Spleen (tissue), 13 donors: ENCODE measurements at places on chromosomes 3 and 15. TPM values are rescaled to one million over a fixed set of nuclear protein-coding genes. Genes with fewer than 3 reads are reported as not detected.

- H3K27me3 ChIP-seq: no peaks in the 10 kb centered on the region
- no peak for DNase-seq
- H3K27ac ChIP-seq: no peak overlapping the region
- H3K4me1 ChIP-seq: peaks cover 16% of the 10 kb centered on the region
- no peak overlapping the region for H3K4me3 ChIP-seq
- H3K36me3 ChIP-seq: no peaks in the 10 kb centered on the region
Measured at GRCh38 chr3:148957586-148957985, 33.8 kb upstream of the GYG1 start.

DNA sequence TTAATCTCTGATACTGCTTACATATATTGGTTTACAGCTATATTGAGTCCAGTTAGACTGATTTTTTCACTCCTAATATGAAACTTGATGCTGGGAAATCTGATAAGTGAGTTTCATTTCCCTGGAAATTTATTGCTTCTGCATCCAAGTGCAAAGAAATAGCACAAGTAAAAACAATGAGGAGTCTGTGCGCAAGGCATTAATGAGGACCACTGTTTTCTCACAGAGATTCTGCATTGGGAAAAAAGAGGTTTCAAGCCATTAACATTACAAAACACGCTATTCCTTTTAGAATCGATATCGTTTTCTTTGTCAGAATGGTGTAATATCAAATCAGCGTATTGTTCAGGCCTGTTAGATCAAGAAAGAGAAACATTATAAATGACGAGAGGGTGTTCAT is 723.3 kb upstream of the ARRDC4 start:
- no peak for DNase-seq
- H3K4me1 ChIP-seq: no peaks in the 10 kb centered on the region
- H3K36me3 ChIP-seq: no peaks in the 10 kb centered on the region
- H3K27me3 ChIP-seq: no peaks in the 10 kb centered on the region
- H3K4me3 ChIP-seq: no peak overlapping the region

DNA sequence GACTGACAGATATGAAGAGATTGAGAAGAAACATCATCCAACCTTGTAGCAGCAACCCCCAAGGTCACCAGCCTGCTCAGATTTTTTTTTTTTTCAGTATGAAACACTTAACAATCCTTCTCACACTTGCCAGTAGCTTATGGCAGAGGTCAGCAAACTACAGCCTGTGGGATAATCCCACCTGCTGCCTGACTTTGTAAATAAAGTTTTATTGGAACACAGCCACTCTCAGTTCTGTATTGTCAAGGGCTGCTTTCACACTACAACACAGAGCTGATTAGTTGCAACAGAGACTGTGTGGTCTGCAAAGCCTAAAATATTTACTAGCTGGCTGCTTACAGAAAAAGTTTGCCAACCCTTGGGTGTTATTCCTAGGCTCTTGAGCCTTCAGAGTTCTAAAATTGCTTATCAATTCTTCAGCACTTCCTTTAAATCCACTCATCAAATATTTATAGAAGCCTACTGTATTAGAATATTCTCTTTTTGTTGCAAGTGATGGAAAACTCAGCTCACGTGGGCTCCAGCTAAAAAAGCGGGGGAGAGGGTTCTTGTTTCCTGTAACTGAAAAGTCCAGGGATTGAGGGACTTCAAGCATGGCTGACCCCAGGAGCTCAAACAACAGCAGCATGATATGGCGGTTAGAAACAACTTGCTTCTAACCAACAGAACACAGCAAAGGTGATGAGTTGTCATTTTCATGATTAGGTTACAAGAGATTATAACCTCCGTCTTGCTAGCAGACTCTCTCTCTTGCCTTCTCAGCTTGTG is 246.1 kb downstream of the SHQ1 start:
- no peaks in the 10 kb centered on the region for H3K36me3 ChIP-seq
- peaks cover 13% of the 10 kb centered on the region for H3K4me1 ChIP-seq
- no peaks in the 10 kb centered on the region for H3K27me3 ChIP-seq
- H3K27ac ChIP-seq: no peak overlapping the region

DNA sequence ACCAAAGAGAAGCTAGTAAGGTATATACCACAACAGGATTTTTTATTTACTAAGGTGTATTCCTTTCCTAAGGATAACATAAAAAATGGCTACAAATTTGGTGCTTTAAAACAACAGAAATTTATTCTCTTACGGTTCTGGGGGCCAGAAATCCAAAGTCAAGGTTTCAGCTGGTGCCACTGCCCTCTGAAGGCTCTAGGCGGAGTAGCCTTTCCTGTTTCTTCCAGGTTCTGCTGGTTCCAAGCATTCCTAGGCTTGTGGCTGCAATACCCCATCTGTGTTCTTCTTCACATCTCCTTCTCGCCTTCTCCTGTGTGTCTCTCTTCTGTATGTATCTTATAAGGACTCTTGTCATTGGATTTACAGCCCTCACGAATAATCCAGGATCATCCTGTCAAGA is 549.9 kb downstream of the GRM7 start:
- H3K4me1 ChIP-seq: no peaks in the 10 kb centered on the region
- no peak overlapping the region for H3K4me3 ChIP-seq
- no peak overlapping the region for H3K27ac ChIP-seq
- H3K36me3 ChIP-seq: no peaks in the 10 kb centered on the region
- no peaks in the 10 kb centered on the region for H3K27me3 ChIP-seq

DNA sequence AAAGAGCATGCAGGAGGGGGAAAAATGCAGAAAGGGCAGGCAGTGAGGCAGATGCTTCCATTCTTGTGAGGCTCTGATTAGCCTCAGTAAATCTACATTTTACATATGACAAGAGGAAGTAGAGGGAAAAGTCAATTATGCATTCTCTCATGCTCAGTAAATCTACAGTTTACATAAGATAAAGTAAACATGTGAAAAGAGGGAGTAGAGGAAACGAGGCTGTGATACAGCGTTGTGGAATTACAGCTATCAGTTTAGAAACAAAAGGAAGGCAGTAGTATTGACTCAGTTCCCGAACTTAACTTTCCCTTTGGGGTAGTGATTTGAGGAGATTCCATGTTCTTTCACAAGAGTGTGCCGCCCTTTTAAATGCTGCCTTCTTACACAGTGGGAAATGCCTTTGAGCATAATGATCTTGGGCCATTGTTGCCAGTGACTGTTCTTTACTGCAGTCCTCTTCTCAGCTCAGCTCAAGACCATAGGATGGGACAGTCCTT is 39.3 kb downstream of the OSTN start:
- no peaks in the 10 kb centered on the region for H3K27me3 ChIP-seq
- DNase-seq: no peak
- H3K27ac ChIP-seq: no peak overlapping the region
- H3K36me3 ChIP-seq: no peaks in the 10 kb centered on the region
- H3K4me1 ChIP-seq: peaks cover 12% of the 10 kb centered on the region
- H3K4me3 ChIP-seq: no peak overlapping the region

Gene NR1D2
- total RNA-seq: 33.8 TPM

Gene ENTPD3
- total RNA-seq: 1.6 TPM

- peak overlapping the region; percentile 84 for H3K4me3 ChIP-seq
- no peaks in the 10 kb centered on the region for H3K27me3 ChIP-seq
- H3K27ac ChIP-seq: peak overlapping the region; percentile 96
- H3K4me1 ChIP-seq: peaks cover 9% of the 10 kb centered on the region
- DNase-seq: no peak
Measured at GRCh38 chr3:53129344-53129743, 891 bp downstream of the RFT1 start.

GRCh38 chr3:48835650-48836366 is 11.9 kb downstream of the PRKAR2A start:
- DNase-seq: no peak
- H3K36me3 ChIP-seq: peaks cover 12% of the 10 kb centered on the region
- no peak overlapping the region for H3K27ac ChIP-seq
- no peaks in the 10 kb centered on the region for H3K4me1 ChIP-seq
- H3K4me3 ChIP-seq: no peak overlapping the region
- H3K27me3 ChIP-seq: no peaks in the 10 kb centered on the region

- no peaks in the 10 kb centered on the region for H3K27me3 ChIP-seq
- DNase-seq: no peak
- no peaks in the 10 kb centered on the region for H3K36me3 ChIP-seq
- no peak overlapping the region for H3K27ac ChIP-seq
- H3K4me3 ChIP-seq: no peak overlapping the region
Measured at GRCh38 chr3:81770710-81771109, 9.3 kb upstream of the GBE1 start.

Gene GOLGA8S
- total RNA-seq: 0.09 TPM

DNA sequence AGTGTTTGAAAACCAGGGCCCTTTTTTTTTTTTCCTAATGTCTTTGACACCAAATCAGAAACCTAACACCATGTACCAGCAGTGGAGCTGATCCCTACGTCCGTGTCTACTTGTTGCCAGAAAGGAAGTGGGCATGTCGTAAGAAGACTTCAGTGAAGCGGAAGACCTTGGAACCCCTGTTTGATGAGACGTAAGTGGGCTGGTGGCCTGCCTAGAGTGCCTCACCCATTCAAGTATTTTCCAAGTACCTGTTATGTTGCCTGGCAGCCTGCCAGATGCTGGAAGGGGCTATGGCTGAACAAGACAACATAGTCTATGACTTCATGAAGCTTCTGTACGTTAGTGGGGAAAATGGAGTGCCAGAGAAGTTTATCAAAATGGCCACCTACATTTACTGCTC is 39.7 kb downstream of the ESYT3 start:
- no peak overlapping the region for H3K4me3 ChIP-seq
- H3K27me3 ChIP-seq: no peaks in the 10 kb centered on the region
- no peak for DNase-seq
- no peak overlapping the region for H3K27ac ChIP-seq
- H3K36me3 ChIP-seq: no peaks in the 10 kb centered on the region
- no peaks in the 10 kb centered on the region for H3K4me1 ChIP-seq
